Eye (tissue), 1 donor: ENCODE measurements at places on chromosomes 7 and 10.
A peak's percentile ranks its signal among the peaks of the same experiment; 100 is the strongest.

DNA sequence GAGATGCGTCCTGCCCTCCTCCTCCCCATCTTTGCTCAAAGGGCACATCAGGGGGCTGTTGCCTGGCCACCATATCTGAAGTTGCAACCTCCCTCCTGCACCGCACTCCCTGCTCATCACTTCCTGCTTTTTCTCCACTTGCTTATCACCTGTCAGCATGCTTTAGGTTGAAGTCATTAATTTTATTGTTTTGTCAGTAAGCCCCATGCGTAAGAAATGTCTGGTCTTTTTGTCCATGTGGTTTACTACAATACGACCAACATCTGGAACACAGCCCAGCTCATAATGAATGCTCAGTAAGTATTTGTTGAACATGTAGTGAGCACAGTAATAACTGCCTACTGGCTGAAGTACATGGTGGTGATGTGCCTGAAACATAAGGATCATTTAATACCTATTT, 71.6 kb upstream of the GJD4 start:
- DNase-seq = no peak

- DNase-seq = peak; percentile 89
Measured at GRCh38 chr10:2978111-2978510, 89.2 kb upstream of the PFKP start.

GRCh38 chr10:58963723-58964124, 212.7 kb upstream of the PHYHIPL start:
- peak; percentile 79 for DNase-seq

DNA sequence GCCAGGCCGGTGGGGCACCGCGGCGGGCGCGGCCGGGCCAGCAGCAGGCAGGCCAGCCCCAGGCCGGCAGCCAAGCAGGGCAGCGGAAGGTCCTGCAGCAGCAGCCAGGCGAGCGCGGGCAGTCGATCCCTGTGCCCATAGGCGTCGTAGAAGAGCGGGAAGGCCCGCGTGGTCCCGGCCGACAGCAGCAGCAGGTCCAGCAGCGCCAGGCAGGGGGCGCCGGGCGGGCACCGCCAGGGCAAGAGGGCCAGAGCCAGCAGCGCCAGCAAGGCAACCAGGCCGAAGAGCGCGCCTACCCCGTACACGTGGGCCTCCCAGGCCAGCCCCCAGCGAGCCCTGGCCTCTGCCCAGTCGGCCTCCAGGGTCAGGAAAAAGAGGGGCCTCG, 8.4 kb upstream of the RBM28 start:
- peak; percentile 83 for DNase-seq

DNA sequence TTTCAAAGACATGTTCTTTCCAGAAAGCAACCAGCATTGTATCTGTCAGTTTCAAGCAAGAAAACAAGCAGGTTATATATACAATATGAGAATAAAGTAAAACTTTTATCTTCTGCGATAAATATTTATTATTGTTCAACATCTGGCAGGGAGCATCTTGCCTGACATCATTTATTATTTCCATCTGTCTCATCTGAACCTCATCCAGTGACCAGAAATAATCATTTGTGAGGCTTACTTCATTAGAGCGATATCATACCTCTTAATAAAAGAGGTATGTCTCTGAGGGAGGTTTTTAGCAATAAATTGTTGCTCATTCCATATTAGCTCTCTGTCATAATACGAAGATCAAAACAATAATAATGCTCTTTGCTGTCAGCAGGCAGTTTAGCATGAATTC, 226.1 kb downstream of the CDC14C start:
- DNase-seq = peak; percentile 28

- DNase-seq = no peak
Measured at GRCh38 chr10:124092250-124092859, 1.0 kb downstream of the CHST15 start.
